Spinal cord (tissue), 10 donors: ENCODE measurements at places on chromosomes 4 and X. TPM values are rescaled to one million over a fixed set of nuclear protein-coding genes. Genes with fewer than 3 reads are reported as not detected.

Gene ASB12
- 1.2 TPM for polyA plus RNA-seq

- no peak for DNase-seq
These were observed 339.8 kb downstream of the BCOR start for GRCh38 chrX:39757971-39758370.

Gene XPNPEP2
- polyA plus RNA-seq, result 0.87 TPM

GRCh38 chrX:47723689-47724088 is 64.7 kb upstream of the UXT start:
- DNase-seq, result no peak
